Stimulated activated naive CD4-positive, alpha-beta T cell treated with Interleukin-2 at 50 U/mL for 16 hours (primary cell): ENCODE measurements at places on chromosomes 4 and X.
A peak's percentile ranks its signal among the peaks of the same experiment; 100 is the strongest.

- DNase-seq, result no peak
Measured at GRCh38 chr4:170776983-170777382, 687.2 kb upstream of the AADAT start.

GRCh38 chr4:100428051-100428450, 89.8 kb downstream of the EMCN start:
- no peak for DNase-seq

- no peak for DNase-seq
Measured at GRCh38 chr4:55256787-55257186, 89.3 kb upstream of the SRD5A3 start.

GRCh38 chrX:136260776-136261175, 9.6 kb upstream of the MAP7D3 start:
- DNase-seq, result no peak

DNA sequence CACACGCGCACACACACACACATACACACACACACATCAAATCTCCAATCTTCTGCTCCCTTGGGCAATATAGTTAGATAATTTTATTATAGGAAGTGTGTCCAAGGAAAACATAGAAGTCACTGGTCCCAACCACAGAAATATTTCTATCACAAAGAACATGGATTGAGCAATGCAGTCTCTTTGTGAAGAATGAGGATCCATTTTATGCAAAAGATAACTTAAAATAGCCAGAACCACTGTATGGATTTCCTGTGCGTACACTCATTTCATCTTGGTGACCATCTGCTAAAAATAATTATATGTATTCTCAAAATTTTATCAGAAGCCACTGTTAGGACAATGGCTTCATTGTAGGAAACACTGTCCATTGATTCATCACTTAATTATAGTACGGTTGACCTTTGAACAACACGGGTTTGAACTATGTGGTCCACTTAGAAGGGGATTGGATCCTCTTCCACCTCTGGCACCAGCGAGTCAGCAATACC, 169.6 kb upstream of the MXRA5 start:
- no peak for DNase-seq

GRCh38 chr4:117545039-117545438, 459.7 kb upstream of the TRAM1L1 start:
- no peak for DNase-seq

GRCh38 chrX:121308276-121308805, 260.9 kb downstream of the GLUD2 start:
- peak; percentile 40 for DNase-seq

GRCh38 chrX:126164226-126164625, 1.9 kb downstream of the DCAF12L2 start:
- no peak for DNase-seq
